Activated T-cell treated with anti-CD3 and anti-CD28 coated beads for 1 hour (primary cell): ENCODE measurements at places on chromosomes 4 and X.

DNA sequence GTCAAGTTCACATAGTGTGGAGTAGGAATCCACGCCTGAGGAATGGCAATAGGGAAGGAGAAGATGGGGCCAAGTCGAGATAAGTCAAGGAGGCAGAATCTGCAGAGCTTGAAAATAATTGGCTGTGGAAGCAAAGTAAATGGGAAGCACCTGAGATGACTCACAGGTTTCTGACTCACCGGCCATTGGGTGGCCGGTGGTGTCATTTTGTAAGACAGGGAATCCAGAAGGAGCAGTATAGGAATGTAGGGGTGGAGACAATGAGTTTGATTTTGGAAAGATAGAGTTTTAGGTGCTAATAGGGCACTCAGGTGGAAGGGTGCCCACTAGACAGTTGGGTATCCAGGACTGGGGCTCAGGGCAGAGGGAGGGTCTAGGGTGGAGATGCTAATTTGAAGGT is 201.0 kb upstream of the MAMLD1 start:
- no peak for DNase-seq

DNA sequence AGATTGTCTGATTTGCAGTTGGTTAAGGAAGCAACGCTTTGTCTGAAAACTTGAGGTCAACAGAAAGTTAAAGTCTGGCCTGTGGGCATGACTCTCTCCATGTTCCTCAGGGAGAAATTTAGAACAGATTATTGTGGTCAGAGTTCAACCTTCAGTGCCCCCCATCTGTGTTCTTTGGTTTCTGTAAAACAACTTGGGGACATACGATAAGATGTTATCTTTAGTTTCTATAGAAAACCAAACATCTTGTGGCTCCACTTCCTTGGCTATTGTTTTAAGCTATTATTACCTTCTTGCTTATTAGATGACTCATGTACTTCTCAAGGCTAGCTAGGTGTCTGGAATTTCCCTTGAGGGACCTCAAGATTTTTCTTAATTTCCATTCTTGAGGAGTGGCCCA is 507.7 kb downstream of the PDHA2 start:
- DNase-seq, result no peak

DNA sequence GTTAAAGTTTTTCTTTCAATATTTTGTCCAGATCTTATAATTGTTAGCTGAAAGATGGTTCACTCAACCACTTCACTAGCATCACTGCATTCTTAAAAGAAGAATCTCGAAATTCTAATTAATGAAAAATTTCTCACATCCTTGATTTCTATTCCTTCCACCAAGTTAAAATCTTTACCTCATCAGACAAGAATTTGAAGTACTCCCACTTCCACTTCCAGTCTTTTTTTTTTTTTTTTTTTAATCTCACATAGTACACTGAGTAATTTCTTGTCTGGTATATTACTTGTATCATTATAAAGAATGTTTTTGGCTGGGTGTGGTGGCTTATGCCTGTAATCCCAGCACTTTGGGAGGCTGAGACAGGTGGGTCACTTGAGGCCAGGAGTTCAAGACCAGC is 73.2 kb downstream of the FBXW7 start:
- no peak for DNase-seq

GRCh38 chr4:184684491-184685189 is 35.1 kb downstream of the PRIMPOL start:
- DNase-seq, result no peak

- DNase-seq, result no peak
Observed at GRCh38 chr4:108716340-108716739, 46.5 kb downstream of the ETNPPL start.

DNA sequence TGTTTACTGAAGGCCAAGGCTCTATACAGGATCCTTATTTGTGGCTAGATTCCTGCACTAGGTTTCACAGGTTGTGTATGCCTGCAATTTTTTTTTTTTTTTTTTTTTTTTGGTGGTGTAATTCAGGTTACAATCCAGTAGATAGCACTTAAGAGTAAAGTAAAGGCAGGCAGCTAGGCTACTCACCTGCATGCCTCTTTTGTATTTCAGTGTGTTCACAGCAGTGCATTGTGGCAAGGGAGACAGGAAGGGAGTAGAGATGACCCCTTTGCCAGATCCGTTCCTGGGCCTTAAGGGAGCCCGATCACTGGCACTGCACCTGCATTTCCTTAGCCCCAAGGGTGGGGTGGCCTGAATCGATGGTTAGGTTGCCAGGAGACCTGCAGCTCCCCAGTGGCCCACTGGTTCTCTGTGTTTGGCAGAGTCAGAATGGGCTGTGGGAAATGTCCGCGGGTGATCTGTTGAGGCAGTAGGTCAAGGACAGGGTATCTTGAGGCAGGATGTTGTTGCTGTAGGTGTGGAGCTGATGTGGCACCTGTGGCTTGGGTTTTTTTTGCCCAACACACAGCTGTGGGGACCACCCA is 374.9 kb upstream of the AADAT start:
- DNase-seq, result no peak

GRCh38 chr4:70443329-70443728 is 28.7 kb upstream of the MUC7 start:
- DNase-seq, result no peak

DNA sequence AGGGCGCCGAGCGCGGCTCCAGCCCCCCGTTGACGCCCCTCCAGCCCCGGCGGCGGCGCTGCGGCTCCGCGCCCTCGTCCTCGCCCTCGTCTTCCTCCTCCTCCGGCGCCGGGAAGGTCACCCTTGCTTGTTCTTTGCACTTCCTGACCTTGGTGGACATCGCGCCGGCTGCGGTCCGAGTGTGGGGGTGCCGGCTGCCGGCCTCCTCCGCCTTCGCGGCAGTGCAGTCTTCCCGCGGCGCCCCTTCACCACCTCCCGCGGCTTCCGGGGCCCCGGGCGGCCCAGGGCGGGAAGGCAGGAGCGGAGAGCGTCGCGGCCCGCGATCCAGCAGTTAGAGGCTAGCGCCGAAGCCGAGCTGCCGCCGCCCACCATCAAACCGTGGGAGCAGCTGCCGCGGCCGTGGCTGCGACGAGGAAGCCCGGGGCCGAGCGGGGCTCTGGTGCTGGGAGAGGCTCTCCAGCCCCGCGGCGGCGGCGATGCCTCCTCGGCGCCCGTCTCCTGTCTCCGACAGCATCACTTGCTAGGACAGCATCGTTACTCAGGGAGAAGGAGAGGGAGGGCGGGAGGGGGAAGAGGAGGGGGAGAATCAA is at the start of gene TRPC3:
Gene TRPC3 (minus strand): TSS at position 540 of the 590 bp plus-strand sequence. CDS start 380 bp downstream, at position 160.
- DNase-seq, result peak; percentile 17

DNA sequence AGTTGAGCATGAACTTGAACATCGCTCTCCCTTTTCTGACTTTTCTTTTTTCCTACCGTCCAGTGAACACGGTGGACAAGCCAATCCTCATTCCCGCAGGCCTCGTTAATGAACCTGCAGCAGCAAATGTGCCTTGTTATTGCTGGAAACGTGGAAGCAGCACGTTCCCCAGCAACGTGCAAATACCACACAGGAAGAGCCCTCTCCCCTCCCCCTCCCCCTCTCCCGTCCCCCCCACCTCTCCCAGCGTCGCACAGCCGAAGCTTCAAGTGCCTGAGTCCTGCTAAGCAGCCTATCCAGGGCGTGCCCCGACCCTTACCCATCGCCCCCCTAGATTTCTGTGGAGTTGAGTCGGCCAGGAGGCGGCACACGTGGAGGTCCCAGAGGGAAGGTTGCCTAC is 219.9 kb downstream of the BCOR start:
- DNase-seq, result no peak

- no peak for DNase-seq
Observed at GRCh38 chr4:77703666-77704065, 98.0 kb downstream of the CXCL13 start.

GRCh38 chr4:81421346-81422218 is 50.1 kb downstream of the RASGEF1B start:
- no peak for DNase-seq

GRCh38 chr4:91035276-91035675 is 908.1 kb downstream of the CCSER1 start:
- no peak for DNase-seq

GRCh38 chrX:109940411-109940810 is 62.5 kb upstream of the TMEM164 start:
- no peak for DNase-seq

DNA sequence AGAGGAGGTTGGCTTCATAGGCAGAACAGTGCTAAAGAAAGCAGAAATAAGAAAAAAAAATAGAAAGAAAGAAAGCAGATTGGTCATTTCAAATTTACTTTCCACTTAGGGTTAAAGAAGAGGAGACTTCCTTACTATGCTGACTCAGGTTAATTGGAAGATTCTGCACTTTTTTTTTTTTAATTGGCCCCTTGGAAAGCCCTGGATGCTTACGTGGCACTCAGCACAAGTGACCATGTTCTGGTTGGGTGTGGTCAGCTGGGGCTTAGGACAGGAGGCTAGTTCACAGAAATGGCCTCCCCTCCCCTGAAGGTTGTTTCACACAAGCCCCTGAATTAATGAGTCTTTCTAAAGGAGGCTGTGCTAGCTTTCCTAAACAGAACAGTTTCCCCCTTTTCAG is 14.5 kb downstream of the MAGEA9B start:
- no peak for DNase-seq

DNA sequence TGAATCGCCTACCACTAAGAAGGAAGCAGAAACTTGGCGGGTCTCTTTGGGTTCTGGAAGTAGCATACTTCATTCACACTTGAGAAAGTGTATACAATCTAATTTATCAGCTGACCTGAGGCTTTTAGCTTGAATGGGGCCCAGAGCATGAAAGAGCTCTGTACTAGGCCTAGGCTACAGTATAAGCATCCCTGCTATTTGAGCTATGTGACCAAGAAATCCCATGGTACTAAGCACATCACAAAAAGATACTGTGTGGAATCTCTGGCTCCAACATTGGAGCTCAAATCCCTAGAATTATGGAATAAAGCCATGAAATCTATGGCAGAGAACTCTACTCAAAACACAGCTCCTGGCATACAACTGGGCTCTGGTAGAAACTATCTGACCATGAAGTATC is 43.9 kb upstream of the CCDC149 start:
- no peak for DNase-seq

GRCh38 chr4:125368671-125369081 is 53.9 kb downstream of the FAT4 start:
- no peak for DNase-seq

DNA sequence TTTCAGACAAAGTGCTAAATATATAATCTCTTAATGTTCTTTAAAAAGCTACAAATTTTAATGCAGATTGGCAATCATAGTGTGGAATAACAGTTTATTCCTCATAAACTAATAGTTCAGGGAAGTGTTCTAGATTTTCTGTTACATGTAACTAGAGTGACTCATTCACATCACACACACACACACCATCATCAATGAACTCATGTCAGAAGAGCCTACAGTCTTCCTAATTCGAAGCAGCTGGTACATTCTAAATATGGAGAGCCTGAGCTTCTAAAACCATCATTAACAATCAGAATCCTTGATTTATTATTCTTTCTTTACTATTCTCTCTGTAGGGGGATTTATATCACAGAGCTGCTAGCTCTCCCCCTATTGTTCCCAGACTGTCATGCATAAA is 49.6 kb downstream of the DKK2 start:
- DNase-seq, result no peak

DNA sequence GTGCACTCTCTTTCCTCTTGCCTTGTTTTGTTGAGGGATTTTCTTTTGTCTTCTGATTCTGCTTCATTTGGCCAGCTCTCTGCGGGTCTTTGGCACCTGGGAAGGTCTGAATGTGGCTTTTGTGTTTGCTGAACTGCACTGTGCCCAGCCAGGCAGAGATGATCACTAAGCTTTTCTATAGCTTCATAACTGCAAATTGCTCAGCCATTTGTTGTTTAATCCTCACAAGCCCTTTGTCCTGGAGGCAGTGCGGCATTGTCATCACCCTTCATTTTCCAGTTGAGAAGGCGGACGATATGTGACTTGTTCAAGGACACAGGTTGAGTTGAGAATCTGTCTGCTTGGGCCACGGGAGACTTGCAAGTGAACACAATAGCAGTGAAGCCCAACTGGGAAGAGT is 46.0 kb upstream of the SFRP2 start:
- DNase-seq, result no peak

DNA sequence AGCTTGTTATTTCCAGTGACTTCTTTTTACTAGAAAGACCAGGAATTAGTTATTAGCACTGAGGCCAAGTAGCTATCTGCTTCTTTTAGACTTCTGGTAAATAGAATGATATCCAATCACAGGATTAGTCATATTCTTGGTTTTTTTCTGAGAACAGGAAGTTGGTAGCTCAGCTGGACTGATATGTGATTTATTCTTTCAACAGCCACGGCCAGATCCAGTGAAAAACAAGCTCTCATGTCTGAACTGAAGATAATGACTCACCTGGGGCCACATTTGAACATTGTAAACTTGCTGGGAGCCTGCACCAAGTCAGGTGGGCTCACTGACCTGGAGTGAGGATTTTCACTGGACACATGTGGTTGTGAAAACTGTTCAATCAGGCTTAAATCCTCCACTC is 48.6 kb downstream of the PDGFRA start:
- DNase-seq, result no peak

DNA sequence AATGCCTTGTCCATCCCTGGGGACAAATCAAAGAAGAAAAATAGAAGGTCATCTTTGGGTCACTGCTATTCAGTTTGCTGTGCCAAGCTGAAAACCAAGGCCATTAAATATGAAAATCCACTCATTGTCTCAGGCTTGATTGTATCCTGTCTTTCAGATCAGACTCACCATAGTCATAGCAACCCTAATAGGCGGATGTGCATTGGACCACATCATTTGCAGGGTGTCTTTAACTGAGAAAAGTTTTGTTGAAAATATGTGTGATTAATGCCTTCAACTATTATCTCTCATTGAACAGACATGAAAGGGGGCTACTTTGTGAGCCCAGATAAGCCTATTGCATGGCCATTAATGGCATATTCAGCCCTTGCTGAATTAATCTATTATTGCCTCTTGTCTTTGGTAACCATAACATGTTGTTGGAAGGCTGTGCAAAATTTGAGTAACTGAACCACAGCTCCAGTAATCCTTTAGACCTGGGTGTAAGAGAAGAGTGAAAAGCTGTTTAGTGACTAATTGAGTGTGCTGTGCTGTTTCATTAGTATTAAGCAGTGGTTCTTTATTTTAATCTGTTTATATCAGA is 453.6 kb upstream of the EPHA5 start:
- DNase-seq, result no peak

- DNase-seq, result no peak
Observed at GRCh38 chr4:183353557-183353956, 31.3 kb upstream of the CLDN24 start.

GRCh38 chrX:27008486-27008885 is 454.7 kb downstream of the PPP4R3C start:
- DNase-seq, result no peak

DNA sequence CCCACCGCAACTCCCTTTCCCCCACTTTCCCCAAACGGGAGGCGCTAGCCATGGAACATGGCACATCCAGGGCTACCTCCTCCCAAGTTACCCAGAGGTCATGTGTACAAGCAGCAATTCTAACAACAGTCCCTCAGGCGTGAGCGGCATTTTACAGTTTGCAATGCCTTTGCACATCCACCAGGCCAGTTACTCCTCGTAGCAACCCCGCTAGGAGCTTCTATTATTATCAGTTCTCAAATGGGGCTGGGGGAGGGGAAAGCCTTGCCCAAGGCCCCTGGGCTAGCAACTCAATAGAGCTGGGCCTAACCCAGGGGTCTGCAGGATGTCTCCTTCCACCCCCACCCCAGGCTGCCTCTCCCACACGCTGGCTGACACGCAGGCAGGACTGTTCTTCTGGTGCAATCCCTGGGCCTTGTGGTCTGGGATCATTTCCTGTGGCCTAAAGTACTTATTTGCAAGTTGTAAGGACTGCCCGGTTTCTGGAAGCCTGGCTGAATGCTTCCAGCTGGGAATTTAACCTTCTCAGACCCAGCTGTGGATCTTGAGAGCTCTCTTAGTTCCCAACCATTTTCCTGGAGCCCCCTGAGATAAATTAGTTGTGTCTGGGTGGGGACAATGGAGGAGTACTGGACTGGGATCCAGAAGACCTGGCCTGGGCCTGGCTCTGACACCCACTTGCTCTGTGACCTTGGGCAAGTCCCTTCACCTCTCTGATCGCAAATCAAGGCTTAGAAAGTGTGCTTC is 27.7 kb downstream of the PJA1 start:
- DNase-seq, result no peak
